HT1080 (cell line): ENCODE measurements at places on chromosomes 16 and 17. TPM values are rescaled to one million over a fixed set of nuclear protein-coding genes. Genes with fewer than 3 reads are reported as not detected.

DNA sequence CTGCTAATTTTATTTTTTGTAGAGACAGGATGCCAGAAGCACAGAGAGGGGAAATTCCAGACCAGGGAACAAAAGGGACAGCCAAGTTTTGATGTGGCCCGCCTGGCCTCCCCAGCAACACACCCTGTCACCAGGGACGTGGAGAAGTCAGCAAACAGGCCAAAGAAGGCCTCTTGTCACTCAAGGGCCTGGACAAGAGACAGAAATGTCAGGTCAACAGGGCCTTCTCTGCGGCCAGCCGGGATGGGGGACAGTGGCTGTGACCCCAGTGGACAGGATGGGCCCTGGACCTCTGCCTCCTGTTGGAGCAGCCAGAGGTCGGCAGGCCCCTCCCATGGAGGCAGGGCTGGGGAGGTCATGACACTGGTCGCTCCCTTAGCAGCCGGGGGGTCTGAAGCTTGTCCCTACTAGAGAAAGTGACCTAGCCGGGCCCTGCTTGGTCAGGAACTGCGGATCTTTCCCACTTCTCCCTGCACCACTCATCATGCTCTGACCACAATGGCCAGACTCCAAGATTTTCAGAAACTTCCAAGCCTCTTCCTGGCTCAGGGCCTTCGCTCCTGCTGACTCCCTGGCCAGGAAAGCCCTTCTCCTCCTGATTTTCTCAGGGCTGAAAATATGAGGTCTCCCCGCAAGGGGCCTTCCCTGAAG lies 9.2 kb upstream of the TVP23A start:
- peak; percentile 83 for DNase-seq

- DNase-seq = no peak
Measured at GRCh38 chr16:74500907-74501306, 79.6 kb upstream of the CLEC18B start.

DNA sequence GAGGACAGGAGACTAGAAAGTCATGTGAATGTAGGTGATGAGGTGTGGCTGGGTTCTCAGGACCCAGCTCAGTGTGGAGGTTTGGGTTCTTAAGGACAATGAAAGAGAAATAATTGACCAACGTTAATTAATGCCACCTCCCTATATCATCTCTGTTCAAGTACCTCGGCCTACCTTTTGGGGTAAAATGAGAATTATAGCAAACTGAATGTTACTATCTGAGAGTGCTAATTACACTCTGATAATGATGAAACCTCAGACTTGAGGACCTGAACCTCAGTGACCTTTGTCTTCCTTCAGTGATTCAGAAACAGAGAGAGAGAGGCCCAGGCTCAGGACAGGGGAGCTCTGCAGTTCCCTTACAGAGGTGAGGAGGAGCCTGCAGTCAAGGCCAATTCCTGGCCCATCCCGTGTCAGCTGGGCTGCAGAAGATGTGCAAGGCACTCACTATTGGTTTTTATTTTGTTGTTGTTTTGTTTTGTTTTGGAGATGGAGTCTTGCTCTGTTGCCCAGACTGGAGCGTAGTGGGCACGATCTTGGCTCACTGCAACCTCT lies 57.3 kb downstream of the SALL1 start:
- DNase-seq = no peak

DNA sequence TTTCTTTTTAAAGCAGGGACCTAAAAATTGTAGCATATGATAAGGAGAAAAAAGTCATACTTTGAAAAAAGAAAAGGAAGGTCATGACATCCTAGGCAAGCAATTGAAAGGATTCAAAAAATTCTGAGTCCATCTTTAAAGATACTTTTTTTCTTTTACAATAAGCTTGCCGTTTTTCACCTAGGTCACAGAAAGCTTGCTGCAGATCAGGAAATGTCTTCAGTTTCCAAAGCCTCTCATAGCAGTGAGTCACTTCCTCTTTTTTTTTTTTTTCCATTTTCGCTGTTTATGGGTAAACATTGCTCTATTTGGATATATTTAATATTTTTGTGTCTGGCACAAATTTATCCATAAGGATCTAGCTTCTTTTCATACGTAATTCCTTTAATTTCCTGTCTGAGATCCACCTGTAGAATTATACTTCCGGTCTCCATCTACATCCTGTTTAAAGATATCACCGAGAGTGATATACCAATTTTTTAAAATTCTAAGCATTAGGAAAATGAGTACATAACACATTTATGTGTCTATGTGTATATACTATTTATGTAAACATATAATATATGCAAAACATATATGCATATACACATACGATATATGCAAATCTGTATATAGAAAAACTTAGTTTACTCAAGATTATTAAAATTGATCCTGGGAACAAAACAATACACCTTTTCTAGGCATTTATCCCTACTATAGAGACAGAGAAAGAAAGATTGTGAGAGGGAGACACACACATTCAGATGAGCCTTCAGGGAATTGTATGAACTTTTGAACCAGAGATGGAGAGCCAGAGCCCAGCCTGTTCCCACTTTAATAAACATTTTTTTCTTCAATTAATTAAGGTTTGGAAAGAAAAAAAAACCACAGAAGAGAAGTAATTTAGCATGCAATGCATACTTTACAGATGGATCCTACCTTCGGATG lies 134.4 kb downstream of the SKAP1 start:
- DNase-seq = peak; percentile 57

DNA sequence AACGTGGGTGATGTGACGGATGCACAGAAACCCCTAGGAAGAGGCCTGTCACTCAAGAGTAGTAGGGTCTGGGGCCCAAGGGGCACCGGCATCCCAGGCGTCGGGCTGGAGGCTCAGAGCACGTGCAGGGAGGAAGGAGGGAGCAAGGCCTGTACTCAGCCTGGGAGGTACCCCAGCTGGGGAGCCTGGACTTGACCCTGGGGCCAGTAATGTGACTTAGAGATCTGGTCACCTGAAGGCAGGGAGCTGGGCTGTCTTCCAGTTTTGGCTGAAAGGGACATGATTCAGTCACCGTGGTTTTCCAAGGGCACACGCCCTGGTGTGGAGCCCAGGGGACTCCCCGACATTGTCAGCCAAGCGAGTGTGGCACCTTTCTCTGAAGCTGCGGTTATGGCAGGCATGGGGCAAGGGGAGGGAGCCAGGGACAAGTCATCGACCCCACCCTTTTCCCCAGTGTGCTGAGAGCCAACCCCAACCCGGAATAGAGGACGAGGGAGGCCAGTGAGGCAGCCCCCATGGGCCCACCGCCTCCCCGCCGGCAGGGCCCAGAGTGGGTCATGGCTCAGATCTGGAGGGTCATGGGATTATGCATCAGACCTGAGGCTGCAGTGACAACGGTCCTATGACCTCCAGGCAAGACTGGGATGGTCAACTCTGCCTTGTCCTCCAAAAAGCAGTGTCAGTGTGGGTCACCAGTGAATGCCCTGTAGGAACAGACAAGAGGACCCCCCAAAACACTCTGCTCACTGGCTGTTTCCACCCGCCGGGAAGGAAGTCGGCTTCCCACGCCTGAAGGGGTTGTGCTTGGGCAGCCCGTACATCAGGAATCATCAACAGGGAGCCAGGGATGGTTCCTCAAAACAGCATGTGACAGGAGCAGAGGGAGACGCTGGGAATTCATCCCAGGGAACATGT lies 41.9 kb downstream of the MEAK7 start:
- DNase-seq = no peak

- no peak for DNase-seq
Measured at GRCh38 chr16:53041320-53042051, 11.2 kb downstream of the CHD9NB start.

- no peak for DNase-seq
Measured at GRCh38 chr16:50627419-50627818, 53.7 kb downstream of the SNX20 start.

DNA sequence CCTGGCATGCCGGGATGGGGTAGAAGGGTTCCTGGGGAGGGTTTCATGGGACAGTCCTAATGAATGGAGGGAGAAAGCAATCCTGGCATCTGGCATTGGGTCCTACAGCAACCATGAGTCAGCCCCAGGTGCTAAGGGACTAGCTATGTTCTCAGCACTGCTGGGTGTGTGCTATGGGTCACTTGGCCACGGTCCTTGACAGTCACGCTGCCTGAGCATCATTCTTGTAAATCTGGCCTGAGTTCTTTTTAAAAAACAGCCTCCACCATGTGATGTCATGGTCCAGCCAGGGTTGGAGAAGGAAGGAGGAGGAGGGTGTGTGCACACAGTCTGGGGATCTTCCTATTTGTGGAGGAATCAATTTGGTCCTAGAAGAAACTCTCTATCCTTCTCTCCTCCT lies 6.2 kb upstream of the RAMP2 start:
- peak; percentile 45 for DNase-seq

DNA sequence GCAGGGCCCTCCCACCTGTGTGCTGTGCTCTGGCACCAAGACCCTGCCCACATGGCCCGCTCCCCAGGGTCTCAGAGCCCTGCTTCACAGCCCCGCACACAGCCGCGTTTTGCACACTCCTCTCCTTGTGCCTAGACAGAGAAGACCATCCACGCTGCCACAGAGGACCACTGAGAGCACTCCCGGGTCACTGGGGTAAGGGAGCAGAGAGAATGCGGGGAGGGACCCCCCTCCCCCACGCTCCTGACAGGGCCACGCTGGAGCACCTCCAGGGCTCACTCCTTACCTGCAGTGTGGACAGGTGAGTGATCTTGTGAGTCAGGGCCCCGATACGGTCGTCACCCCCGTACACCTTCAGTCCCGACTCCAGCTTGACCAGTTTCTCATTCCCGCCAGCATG lies 7.0 kb downstream of the HAGH start:
- DNase-seq = no peak

DNA sequence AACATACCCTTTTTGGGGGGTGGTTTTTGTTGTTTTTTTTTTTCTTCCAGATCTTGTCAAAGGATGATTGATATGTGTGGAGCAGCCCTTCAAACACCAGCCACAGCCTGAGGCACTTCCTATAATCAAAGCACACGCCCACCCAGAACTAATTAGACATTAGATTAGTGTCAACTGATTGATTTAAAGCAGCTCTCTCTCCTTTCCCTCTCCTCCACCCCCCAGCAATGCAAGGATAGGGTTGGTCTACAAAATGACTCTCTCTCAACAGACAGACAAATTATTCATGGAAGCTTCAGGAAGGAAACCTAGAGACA lies 250.3 kb upstream of the SOX9 start:
- no peak for DNase-seq

GRCh38 chr16:73796241-73796640 lies 500.4 kb upstream of the PSMD7 start:
- DNase-seq = no peak

- DNase-seq = no peak
Measured at GRCh38 chr17:74740173-74740572, 3.1 kb downstream of the RAB37 start.

DNA sequence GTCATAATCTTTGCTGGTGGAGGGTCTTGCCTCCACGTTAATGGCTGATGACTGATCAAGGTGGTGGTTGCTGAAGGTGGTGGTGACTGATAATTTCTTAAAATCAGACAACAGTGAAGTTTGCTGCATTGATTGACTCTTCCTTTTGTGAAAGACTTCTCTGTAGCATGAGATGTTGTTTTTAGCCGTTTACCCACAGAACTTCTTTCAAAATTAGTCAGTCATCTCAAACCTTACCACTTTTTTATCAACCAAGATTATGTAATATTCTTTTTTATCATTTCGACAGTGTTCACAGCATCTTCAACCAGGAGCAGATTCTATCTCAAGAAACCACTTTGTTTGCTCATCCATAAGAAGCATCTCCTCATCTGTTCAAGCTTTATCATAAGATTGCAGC lies 5.9 kb downstream of the UQCRC2 start:
- DNase-seq = no peak

- no peak for DNase-seq
Measured at GRCh38 chr17:8628609-8629169, 1.8 kb downstream of the MYH10 start.

DNA sequence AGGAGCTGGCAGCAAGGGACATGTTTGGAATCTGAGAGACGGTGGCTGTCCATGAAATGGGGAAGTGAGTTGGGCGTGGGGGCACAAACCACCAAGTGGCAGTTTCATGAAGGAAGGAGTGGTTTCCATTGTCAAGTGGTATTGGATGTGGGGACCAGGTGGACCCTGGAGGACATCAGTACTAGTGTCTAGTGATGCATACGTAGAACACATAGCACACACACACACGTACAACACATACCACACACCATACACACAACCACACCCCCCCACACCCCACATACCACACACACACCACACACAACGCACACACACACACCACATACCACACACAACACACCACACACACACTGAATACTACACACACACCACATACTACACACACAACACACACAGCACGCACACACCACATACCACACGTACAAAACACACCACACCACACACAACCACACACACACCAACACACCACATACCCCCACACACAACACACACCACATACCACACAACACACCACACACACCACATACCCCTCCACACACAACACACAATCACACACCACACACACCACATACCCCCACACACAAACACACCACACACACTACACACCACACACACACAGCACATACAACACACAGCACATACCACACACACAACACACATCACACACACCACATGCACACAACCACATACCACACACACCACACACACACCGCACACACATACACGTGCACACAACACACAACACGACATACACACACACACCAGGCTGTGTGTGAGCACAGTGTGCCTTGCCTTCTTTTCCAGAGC lies 41.1 kb upstream of the GSE1 start:
- DNase-seq = no peak

GRCh38 chr17:16287563-16288027 lies 65.7 kb downstream of the CENPV start:
- DNase-seq = peak; percentile 58

DNA sequence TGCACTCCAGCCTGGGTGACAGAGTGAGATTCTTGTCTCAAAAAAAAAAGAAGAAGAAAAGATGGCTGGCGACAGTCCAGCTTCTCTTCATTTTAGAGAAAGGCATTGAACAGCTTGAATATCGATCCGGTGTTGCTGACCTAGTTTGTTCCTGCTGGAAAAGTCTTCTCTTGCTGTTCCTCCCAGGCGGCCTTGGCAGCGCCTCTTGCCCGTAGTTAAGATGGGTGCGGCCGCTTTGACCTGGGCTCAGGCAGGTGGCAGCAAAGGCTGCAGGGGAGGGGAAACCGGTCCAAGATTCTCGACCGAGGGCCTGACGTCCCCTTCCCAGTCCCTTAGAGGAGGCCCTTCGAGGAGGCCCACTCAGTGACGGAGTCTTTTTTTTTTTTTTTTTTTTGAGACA lies 3.8 kb upstream of the ZNF764 start:
- no peak for DNase-seq

Gene PCGF2
- 10.1 and 14.3 TPM in 2 replicates for total RNA-seq

Gene SP2
- 1.6 and 3.4 TPM in 2 replicates for total RNA-seq

Gene KRTAP3-1
- total RNA-seq = not detected in 2 replicates

Gene PPY
- total RNA-seq = not detected in 2 replicates

Gene HSD3B7
- total RNA-seq = 7.3 and 8.9 TPM in 2 replicates

Gene TBC1D3G
- not detected in 2 replicates for total RNA-seq

Gene KRTAP1-5
- not detected in 2 replicates for total RNA-seq

Gene TP53TG3
- 2.0 and 3.7 TPM in 2 replicates for total RNA-seq

Gene SLC5A11
- total RNA-seq = 0.06 TPM in 1 of 2 replicates, not detected in the other

Gene SKAP1
- 0.18 TPM in 1 of 2 replicates, not detected in the other for total RNA-seq

Gene ST6GALNAC2
- total RNA-seq = not detected in 2 replicates

Gene MYO19
- total RNA-seq = 120 and 130 TPM in 2 replicates

Gene CD300A
- total RNA-seq = not detected in 2 replicates
